ENCODE measurements at places on chromosomes 5 and 9. TPM values are rescaled to one million over a fixed set of nuclear protein-coding genes. Genes with fewer than 3 reads are reported as not detected.

Gene AFAP1L1
- total RNA-seq = 14.3 TPM

Gene ARID3C
- total RNA-seq = not detected

Gene SETX
- total RNA-seq = 32.9 TPM

Gene GMCL2
- total RNA-seq = not detected

DNA sequence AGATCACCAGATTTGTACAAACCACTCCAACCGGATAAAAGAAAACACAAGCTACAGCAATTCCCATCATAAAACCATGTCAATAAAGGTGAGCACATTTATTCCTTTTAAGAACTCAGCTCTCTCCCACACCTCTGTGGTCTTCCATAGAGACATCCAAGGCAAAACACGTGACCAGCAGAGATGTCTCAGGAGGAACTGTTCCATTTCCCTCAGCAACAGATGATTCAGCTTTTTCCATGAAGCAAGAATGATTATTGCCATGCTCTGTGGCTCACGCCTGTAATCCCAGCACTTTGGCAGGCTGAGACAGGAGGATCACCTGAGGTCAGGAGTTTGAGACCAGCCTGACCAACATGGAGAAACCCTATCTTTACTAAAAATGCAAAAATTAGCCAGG lies 15.8 kb downstream of the GZMK start:
- peak; percentile 3 for DNase-seq

DNA sequence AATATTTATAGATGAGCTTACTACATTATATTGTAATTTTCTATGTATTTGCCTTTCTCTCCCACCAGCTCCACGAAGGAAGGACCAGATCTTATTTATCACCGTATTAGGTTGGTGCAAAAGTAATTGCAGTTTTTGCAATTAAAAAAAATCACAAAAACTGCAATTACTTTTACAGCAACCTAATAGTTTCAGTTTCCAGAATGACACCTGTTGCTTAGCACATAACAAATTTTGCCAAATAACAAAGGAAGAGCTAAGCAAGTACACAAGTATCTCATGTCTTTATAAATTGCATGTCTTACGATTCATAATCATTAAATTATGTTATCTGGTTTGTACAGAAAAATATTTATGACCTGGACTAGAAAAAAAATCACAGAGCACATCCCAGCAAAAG lies 45.9 kb downstream of the AGXT2 start:
- no peak for DNase-seq

DNA sequence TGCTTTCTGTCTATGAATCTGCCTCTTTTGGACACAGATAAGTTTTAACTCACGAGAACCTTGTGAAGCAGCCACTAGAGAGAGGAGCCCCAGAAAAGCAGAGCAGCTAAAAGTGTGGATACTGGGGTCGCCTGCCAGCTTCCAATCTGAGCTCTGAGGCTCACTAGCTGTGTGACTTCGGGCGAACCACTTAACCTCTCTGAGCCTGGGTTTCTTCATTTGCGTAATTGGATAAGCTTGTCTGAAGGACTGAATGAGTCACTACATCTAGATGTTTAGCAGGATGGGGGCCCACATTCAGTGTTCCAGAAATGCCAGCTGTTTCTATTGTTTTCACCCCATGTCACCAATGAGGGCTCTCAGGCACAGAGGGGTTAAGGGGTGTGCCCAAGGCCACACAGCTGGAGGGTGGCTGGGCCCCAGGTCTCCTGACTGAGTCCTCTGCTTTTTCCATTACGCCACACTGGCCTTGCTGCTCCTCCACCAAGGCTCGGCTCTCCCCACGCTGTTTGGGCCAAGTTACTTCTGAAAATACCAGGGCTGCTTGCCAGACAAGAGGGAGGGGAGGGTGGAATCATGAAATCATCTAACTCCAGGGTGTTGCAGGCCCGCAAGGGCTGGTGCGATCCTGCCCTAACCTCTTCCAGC lies 36.2 kb downstream of the SH3PXD2B start:
- DNase-seq = peak; percentile 95
